OCI-LY7 (cell line): ENCODE measurements at places on chromosomes 2 and 18. TPM values are rescaled to one million over a fixed set of nuclear protein-coding genes. Genes with fewer than 3 reads are reported as not detected.

- no peak for DNase-seq
Measured at GRCh38 chr2:116452651-116453050, 1361.8 kb upstream of the DDX18 start.

Gene DYNAP
- total RNA-seq = not detected in 2 replicates

DNA sequence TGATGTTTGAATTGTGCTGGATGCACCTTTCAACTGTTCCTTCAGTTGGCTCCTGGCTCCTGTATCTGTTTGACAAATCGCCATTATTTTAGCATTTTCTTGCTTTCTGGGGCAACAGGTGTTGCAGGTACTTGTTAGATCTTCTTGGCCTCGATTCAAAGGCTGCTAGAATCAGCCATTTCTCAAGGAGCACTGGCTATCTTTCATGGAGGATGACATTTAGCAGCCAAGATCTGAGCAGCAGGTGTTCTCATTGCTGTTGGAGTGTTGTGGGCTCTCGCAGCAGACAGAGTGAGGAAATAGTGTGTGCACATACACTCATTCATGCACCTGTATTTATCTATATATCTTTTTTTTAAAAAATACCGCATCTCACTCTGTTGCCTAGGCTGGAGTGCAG lies 52.2 kb downstream of the INPP5D start:
- DNase-seq = no peak

Gene MERTK
- 0.22 and 0.38 TPM in 2 replicates for total RNA-seq

Gene FLACC1
- 0.85 and 1.2 TPM in 2 replicates for total RNA-seq

Gene KDSR
- total RNA-seq = 13.4 and 14.6 TPM in 2 replicates

Gene SLC4A1AP
- total RNA-seq = 26.7 and 27.9 TPM in 2 replicates

DNA sequence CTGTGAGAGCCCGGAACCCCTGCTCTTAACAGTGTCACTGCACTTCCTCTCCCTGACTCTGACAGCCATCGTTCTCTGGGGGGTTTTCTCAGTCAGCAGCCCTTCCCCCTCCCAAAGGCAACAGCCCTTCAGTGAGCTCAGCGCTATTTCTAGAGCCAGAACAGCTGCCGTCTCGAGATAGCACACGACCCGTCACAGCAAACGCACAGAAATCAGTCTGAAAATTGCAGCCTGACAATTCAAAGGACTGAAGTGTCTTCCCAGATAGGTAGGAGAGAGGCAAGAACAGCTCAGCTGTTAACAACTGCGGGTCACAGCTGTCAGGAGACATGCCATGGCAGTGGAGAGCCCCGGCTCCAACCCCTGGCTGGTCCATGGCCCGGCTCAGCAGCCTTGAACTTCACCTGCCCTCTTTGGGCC lies 45.4 kb downstream of the ST8SIA5 start:
- peak; percentile 85 for DNase-seq

Gene LRRTM1
- not detected in 2 replicates for total RNA-seq
